ENCODE measurements at places on chromosomes 5 and 9.

GRCh38 chr5:119049824-119050449, 20.9 kb upstream of the DMXL1 start:
- DNase-seq = no peak

GRCh38 chr9:119453490-119453911, 84.3 kb upstream of the BRINP1 start:
- DNase-seq = no peak

DNA sequence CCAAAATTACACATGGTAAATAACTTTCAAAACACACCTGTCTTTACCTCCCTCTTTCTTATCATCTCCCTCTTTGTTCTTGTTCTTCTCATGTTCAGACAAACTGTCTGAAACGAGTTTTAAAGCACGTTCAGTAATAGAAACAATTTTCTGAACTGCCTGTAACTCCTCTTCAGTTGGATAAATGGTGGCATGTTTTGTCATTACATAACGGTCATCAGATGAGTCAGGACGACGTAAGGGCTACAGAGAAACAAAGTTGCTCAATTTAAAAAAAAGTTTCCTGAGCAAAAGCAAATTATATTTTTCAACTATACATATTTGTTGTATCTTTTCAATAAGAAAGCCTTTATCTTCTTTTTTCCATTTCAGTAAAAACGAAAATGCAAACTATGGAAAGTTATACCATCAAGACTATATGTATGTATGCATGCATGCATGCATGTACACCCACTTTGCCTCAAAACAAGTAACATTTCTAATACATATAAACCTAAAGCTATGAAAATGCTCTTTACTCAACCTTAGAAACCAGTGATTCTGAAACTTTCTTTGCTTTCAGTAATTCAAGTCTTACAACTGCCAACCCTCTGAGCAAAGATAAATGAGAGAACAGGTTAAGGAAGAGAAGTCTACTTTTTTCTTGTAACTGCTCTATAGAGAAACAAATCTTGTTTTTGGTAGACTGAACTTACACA, 56.0 kb downstream of the ZFR start:
- no peak for DNase-seq

DNA sequence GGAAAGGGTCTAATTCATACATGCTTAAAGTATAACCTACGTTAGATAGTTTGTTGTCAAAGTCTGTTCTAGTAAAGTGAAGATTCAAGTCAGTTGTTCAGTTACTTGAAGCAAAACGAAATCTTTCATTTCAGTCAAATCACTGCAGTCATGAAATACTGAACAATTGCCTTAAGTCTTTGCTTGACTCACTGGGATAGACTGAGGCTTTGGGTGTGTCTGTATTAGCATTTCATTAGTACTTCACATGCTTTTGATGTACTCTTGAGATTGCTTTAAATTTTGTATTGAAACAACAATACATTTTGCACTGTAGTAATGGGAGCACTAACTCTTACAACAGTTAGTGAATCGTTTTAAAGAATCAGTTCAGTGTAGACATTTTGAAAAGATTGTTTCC, 4.0 kb upstream of the CMYA5 start:
- no peak for DNase-seq

GRCh38 chr5:77853353-77853907, 77.3 kb upstream of the TBCA start:
- no peak for DNase-seq

DNA sequence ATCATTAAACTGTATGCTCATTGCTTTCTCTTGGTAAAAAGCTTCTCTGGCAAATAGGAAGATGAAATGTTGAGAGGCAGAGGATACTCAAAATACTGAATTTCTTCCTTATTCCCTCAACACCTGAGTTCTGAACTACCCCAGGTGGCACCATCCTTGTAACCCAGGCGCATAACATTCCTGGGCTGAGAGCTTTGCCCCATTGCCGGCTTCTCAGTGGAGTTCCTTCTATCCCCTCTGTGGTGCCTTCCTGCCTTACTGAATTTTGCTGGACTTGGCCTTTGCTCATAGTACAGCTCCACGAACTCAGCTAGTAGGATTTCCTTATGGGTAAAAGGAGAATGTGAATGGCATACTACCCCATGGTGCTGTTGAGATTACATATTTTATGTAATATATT, 54.7 kb downstream of the BASP1 start:
- no peak for DNase-seq

DNA sequence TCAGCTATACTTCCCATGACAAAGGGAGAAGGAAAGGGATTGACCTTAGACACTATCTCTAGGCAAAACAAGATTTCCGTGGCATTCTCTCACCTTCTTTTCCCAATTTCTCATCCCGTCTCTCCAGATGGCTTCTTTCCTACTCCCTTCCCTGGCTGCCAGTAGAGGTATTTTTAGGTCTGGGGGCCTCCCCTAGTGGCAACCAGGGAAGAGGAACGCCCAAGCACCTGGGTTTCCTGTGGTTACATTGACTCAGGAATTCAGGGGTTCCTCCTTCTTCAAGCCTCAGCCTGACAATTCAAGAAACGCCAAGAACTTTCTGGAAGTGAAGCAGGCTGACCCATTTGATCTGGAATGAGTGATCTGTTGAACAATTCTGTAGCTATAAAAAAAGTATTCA, 111.5 kb upstream of the OSMR start:
- DNase-seq = no peak

GRCh38 chr5:115170134-115170928, 623 bp upstream of the TRIM36 start:
- no peak for DNase-seq

DNA sequence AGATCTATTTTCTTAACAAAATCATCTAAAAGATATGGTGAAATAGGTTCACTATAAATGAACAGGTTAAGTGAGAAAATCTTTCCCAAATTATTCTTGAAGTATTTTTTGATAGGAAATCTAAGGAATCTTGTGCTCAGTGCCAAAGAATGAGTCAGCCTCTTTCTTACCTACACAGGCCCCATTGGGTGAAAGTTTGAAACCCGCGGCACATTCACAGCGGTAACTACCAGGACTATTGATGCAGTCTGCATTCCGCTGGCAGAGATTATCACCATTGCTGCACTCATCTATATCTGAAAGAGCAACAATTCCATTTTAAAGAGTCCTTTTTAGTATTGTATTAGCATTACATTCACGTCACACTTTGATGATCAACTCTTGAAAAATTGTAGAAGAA, 221.8 kb downstream of the SLC12A2 start:
- DNase-seq = no peak

- DNase-seq = peak; percentile 40
Measured at GRCh38 chr9:78004478-78005229, 27.0 kb downstream of the GNAQ start.

DNA sequence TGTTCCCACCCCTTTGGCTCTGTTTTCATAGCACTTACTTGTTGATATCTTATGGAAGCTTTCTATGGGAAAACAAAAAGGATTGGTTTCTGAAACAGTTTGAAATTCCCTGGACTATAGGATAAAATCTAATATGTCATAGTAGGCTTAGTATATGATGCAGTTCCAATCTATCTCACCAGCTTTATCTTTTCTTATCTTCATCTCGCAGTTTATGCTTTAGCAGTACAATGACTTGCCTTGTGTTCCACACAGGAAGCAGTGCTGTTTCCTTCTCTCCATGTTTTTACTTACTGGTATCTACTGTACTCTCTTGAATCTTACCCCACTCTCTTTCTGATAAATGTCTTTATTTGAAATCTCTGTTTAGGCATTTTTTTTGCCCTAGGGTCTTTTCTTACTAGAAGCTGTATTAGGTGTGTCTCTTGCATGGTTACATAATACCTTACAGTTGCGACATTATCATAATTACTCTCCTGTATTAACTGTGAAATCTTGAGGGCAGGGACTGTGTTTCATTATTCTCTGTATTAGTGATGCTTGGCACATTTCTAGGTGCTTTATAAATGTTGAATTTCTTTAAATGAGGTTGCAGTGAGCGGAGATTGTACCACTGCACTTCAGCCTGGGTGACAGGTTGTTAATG, 76.3 kb downstream of the FOCAD start:
- DNase-seq = no peak

DNA sequence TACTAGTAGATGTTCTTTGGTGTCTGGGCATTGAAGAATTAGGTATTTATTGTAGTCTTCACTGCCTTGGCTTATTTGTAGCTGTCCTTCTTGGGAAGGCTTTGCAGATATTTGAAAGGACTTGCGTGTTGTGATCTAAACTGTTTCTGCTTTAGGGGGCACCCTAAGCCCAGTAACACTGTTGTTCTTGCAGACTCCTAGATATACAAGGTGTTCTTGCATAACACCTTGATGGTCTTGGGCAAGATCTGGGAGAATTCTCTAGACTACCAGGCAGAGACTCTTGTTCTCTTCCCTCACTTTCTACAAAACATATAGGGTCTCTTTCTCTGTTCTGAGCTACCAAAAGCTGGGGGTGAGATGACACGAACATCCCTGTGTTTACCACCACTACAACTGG, 179.1 kb downstream of the FAM170A start:
- no peak for DNase-seq

DNA sequence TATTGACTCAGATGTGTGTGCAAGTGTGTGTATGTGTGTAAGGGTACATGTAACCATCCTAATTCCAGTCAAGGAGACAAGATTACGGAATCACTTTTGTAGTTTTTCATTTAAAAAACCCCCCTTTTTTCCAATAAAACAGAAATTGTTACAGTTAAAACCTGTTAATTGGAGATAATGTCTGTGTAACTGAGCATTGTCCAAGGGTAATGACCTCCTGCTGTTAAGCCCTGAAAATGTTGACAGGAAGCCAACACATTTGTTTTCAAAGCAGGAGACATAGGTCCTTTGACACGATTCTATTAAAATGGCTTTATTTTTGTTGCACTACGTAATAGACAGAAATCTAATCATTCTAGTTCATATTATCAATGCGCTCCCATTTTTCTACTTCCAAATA, 457.3 kb upstream of the ARRDC3 start:
- no peak for DNase-seq

- no peak for DNase-seq
Measured at GRCh38 chr9:106934442-106935238, 71.7 kb downstream of the ZNF462 start.

DNA sequence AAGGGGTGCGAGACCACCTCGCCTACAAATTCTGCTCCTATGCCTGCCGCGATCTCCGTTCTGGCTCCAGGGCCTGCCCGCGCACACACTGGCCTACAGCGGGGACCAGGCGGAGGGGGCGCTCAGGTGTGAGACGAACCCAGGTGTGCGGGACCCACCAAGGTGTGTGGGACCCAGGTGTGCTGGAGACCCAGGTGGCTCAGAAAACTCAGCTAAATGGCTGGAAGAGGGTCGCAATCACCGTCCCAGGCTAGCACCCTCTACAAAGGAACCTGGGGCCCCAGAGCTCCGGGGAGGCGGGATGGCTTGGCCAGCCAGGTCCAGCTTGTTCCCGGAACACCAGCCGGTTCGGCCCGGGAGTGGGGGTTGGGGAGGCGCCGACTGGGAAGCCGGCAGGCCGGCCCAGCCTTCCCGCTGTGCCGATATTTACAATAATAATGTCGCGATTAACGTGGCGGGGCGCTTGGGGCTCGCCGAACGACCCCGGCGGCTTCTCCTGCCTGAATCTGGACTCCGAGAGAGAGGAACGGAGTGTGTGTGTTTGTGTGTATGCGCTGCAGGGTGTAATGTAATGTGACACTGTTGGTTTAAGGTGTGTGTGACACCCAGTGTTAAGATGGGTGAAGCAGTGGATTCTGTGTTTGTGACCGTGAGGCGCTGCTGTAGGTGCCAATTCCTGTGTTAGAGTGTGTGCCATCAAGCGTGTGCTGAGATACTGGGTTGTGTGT, 1.4 kb downstream of the PCDH1 start:
- DNase-seq = no peak
